Stimulated activated CD4-positive, alpha-beta T cell treated with anti-CD3 and anti-CD28 coated beads, TNF-alpha, amount 100 ng/mL, for 24 hours (primary cell): ENCODE measurements at places on chromosomes 11 and 22.

DNA sequence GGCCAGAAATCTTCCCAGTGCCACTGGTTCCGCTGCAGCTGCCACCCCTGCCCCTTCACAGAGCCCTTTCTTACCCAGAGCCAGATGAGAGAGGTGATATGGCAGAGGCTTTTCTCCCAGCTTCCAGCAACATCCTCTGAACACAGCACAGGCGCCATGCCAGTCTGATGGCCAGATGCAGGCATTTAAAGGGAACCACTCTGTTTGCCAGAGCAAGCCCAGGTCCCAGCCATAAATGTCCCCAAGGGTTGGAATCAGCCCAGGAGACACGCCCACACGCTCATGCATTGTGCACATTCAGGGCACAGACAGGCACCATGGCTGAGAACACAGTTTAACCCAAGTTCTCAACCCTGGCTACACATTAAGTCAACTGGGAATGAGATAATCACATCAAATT, 114.3 kb upstream of the CSNK2A3 start:
- DNase-seq, result no peak

GRCh38 chr11:44804449-44805437, 78.0 kb downstream of the TSPAN18 start:
- no peak for DNase-seq

DNA sequence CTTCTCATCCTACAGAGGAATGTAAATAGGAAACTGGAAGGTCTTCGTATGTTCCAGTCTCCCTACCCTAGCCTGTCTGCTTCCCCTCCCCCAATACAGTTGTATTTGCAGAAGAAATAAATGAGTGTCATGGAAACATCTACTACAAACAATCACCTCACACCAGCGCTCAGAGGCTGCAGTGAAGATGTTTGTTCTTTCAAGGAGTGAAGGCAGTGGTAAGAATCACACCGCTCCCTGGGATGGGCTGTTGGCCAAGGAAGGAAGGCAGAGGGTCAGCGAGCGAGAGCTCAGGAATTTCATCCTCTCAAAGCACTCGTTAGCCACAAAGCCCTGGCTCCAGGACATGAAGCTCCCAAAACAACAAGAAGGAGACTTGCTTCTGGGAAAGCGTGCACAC, 1.1 kb upstream of the IGSF9B start:
- no peak for DNase-seq

GRCh38 chr11:20518323-20518834, 81.0 kb upstream of the SLC6A5 start:
- DNase-seq, result no peak

DNA sequence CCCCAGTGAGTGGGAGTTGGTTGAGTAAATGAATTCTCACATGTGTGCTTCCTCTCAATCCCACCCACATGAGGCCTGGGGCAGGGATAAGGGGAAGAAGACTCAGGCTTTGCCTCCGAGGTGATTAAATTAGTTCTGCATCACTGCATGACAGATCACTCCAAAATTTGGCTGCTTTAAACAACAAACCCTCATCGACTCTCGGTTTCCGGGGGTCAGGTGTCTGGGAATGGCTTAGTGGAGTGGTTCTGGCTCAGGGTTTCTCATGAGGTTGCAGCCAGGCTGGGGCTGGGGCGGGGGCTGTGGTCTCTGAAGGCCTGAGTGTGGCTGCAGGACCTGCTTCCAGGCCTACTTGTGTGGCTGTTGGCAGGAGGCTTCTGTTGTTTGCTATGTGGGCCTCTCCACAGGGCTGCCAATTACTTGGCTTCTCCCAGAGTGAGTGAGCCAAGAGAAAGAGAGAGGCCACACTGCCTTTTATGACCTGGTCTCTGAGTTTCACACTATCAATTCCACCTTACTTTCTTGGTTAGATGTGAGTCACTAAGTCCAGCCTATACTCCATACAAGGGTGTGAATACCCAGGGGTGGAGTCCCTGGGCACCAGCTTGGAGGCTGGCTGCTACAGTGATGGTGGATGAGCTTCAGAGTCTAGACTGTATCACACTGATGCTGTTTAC, 15.9 kb downstream of the MOGAT2 start:
- DNase-seq, result no peak

- no peak for DNase-seq
Measured at GRCh38 chr11:70116386-70117065, 38.4 kb downstream of the ANO1 start.

GRCh38 chr11:123093739-123094138, 31.8 kb upstream of the HSPA8 start:
- DNase-seq, result no peak

GRCh38 chr11:78189851-78190250, 1.1 kb downstream of the USP35 start:
- DNase-seq, result no peak

- DNase-seq, result no peak
Measured at GRCh38 chr11:95360377-95361075, 129.5 kb upstream of the SESN3 start.

- no peak for DNase-seq
Measured at GRCh38 chr11:118998822-118999221, 884 bp downstream of the CENATAC start.

DNA sequence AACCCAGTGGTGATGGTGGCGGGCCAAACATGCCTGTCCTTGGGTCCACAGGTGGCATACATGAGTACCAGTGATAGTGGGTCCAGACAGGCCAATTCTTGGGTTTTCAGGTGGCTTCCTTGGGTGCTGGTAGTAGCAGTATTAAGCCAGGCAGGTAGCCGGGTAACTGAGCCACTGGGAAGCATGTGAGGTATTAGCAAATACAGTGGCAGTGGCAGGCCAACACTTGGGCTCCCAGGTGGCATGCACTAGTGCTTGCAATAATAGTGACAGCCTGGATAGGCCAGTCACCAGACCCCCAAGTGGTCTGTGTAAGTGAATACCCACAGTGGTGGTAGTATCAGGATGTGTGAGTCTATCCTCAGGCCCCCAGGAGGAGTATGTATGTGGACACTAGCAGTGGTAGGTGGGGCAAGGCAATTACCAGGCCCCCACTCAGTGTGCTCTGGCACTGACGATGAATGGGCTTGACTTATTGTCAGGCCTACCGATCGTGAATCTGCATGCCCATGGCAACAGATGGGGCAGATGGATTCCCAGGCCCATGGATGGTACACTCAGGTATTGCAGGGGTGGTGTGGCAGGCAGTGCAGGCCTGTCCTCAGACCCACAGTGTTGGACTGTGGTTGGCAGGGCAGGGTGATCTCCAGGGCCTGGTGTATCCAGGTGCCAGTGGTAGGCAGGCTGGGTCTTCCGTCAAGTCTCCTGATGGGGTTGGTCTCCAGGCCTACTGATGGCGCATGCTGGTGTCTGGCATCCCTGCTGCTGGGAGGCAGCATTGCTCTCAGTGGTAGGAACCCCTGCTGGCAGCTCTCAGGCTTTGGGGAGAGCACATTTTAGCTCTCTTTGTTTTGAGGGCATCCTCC, 840.7 kb downstream of the FAM181B start:
- no peak for DNase-seq

DNA sequence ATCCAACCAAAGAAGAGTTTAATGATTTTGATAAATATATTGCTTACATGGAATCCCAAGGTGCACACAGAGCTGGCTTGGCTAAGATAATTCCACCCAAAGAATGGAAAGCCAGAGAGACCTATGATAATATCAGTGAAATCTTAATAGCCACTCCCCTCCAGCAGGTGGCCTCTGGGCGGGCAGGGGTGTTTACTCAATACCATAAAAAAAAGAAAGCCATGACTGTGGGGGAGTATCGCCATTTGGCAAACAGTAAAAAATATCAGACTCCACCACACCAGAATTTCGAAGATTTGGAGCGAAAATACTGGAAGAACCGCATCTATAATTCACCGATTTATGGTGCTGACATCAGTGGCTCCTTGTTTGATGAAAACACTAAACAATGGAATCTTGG, 23.9 kb downstream of the KDM4D start:
- DNase-seq, result no peak

DNA sequence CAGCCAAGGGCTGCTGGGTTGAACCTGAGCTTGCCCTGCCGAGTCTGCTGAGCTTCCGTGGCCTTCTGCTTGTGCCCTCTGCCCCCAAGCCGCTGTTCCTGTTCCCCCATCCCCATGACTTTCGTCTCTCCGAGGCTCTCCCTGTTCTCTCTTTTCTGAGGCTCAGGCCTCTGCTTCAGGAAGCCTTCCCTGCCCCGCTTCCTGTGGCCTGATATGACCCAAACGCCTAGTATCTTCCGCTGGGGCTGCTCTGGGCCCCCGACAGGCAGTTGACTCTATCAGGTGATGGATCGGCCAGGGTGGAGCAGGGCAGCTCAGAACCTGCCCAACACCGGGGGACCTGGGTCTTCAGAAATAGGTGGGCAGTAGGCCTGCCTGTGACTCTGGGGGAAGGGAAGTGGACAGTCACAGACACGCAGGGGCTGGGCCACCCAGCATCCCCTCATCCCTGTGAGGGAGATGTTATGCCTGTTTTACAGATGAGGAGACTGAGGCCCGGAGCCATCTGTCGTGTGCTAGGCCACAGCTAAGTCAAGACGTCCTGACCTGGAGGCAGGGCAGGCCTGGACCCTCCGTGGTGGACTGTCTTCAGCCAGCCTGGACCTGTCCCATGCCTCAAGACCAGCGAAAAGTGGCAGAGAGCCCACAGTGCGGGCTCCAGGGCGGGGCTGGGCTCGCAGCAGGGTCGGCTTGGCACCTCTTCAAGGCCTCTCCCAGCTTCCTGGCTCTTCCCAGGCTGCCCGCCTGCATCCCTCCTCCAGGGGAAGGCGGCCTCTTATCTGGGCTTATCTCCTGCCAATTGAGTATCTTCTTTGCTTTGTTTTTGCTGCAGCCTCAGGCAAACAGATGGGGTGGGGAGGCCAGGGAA, 16.2 kb downstream of the BAD start:
- no peak for DNase-seq

DNA sequence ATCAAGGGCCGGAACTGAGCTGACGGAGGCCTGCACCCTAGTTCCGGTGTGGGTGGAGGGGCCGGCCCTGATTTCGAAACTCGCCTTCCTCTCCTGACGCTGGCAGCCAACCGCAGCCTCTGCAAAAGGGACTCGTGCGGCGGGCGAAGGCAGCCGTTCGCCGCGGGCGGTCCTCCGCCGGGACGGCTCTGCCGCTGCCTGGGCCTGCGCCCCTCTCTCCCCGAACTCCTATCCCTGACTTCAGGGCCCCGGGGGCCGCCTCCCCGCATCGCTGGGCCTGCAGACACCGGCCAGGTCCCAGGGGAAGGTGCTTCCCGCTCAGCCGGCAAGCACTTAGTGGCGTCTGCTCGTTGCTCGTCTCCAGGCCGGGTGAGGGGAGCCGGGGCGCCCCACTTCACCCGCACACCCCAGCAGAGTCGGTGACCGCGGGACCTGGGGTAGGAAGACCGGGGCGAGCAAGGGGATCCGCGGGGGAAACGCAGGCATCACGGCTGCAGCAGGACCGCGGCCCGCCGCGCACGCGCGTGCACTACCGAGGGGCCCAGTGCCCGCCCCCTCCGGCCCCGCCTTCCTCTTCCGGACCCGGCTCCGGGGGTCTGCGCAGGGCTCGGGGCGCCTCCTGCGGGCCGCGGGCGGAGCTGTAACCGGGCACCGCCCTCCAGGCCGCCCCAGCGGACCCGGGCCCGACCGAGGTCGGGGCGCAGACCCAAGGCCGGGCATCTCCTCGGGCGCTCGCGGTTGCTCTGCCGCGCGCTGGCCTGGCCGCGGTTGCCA, 464 bp upstream of the ANKRD13D start:
- DNase-seq, result peak; percentile 78

- DNase-seq, result no peak
Measured at GRCh38 chr22:24894998-24895397, 51.5 kb downstream of the LHFPL7 start.

DNA sequence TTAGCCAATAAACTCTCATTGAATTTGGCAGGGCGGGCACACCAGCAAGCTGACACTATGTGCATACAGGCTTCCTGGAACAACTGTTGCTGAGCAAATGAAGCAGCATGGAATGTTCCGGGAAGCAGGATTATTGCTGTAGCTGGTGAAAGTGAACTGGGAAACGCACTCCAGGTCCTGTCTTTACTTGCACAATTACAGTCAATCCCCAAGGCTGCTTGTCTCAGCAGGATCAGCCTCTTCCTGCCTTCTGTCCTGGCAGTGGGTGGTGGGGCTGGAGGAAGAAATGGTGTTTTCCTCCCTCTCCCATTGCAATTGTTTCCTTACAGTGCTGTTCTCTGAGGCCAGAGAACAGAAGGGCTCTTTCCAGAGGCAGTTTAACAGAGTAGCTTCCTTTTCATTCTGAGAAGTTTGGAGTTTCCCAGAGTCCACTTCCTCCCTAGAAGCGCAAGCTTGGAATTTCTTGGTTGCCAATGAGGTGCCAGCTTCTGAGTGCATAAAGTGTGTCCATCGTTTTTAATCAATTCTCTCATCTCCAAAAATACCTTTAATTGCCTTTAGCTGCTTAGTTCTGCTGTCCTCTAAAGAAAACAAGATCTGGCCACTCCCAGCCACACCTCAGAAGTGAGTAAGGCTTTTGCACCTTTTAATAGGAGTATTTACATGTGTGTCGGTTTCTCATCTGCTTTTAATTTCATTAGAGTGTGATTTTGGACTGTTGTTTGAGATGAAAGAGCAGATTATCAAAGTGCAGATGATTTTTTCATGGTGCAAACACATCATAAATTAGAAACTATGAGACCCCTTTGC, 19.9 kb downstream of the CD44 start:
- DNase-seq, result no peak

DNA sequence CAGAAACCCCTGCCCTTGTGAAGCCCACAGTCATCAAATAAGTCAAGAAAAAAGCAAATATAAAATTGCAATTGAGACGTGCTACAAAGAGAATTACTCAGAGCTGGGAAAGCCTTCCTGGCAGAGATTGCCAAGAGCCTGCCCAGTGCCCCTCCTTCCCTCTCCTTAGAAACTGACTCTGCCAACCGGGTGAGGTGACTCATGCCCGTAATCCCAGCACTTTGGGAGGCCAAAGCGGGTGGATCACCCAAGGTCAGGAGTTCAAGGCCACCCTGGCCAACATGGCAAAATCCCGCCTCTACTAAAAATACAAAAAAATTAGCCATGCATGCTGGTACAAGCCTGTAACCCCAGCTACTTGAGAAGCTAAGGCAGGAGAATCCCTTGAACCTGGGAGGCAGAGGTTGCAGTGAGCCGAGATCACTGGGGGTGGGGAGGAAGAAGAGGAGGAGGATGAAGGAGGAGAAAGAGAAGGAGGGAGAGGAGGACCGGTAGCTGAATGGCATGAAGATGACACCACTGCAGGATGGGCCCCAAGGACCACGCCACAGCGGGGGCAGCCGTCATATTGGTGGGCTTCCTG, 76.1 kb upstream of the RTL6 start:
- DNase-seq, result no peak

DNA sequence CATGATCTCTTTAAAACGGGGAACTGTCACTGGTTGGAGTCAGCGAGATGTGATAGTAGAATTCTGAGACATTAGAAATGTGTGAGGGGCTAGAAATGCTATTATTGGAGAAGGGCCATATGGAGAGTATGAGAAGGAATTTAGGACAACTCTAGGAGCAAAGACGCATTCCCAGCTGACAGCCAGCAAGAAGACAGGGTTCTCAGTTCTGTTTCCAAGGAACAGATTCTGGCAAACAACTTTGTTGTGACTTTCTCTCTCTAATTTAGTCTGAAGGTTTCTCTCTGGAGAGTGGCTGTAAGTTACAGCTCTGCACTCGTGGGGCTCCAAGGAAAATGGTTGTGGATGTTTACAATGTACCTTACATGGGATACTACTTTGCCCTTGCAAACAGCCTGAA, 876.3 kb downstream of the FAM181B start:
- DNase-seq, result no peak

- DNase-seq, result no peak
Measured at GRCh38 chr11:105767931-105768330, 158.1 kb downstream of the GRIA4 start.

GRCh38 chr11:16321148-16321547, 35.2 kb downstream of the SOX6 start:
- no peak for DNase-seq

GRCh38 chr11:66022401-66023185, 3.7 kb downstream of the CATSPER1 start:
- DNase-seq, result peak; percentile 79
